ENCODE measurements at places on chromosomes 7 and 10.

DNA sequence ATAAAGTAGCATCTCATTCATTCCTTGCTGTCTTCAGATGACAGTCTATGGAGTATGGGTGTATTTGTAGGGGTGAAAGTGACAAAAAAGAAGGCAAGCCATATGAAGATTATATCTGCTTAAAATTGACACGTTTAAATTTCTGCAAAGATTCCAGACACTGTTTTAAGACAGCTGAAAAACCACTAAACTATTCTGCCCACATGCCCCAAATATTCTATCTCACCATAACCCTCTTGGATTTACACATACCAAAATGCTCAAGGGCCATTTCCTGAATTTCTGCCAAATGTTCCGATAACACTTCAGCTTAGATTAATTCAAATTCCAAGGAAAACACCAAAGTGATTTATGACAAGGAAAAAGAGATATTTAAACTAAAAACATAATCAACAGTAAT is 99.9 kb upstream of the IL6 start:
- no peak for DNase-seq

- no peak for DNase-seq
Measured at GRCh38 chr10:51156926-51157325, 82.6 kb downstream of the PRKG1 start.

GRCh38 chr7:16071246-16071857 is 350.0 kb downstream of the CRPPA start:
- no peak for DNase-seq

DNA sequence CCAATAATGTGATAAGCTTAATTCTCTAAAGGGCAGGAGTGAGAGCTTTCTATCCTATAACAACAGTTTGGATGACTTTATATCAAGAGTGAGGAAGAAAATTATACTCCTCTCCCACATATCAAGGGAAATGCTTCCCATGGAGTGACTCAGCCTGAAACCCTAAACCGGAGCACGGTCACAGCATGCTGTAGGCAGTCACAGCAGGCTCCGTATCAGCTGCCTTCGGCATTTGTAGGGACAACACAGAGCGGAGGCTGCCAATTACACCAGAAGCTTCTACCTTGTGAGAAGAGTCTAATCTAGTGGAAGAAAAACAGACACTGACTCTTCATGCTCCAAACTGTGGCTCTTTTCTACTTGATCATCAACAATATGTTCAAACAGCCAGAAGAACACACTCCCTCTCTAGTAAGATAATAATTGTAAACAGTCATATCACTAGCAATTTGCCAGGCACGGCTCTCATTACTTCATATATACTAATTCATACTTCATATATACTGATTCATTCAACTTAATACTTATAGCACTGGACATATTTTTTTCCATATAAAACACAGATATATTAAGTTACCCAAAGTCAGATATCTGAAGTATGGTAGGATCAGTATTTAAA is 65.9 kb downstream of the DGKB start:
- DNase-seq: no peak

- no peak for DNase-seq
Measured at GRCh38 chr10:123786896-123787295, 104.7 kb downstream of the CPXM2 start.

GRCh38 chr10:97371696-97372095 is 29.4 kb downstream of the RRP12 start:
- DNase-seq: no peak

GRCh38 chr7:113000316-113001020 is 86.2 kb downstream of the GPR85 start:
- DNase-seq: no peak

DNA sequence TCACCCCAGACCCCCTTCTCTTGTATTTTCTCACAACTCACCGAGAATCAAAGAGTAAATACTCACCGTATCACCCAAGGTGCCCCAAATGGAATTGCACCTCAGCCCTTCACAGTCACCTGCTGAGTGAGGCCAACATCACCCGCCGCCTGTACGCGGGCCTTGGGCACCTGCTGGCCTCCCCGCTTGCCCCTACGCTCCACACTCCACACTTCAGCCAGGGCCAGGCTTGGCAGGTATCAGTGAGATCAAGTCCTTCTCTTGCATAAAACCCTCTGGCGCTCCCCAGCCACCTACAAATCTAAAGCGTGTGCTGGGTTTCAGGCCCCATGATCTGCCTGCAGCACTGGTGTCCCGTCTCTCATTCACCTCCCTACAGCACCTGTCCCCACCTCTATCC is 300.6 kb downstream of the GFRA1 start:
- DNase-seq: no peak

- no peak for DNase-seq
Measured at GRCh38 chr7:48097521-48098231, 8.6 kb downstream of the UPP1 start.

DNA sequence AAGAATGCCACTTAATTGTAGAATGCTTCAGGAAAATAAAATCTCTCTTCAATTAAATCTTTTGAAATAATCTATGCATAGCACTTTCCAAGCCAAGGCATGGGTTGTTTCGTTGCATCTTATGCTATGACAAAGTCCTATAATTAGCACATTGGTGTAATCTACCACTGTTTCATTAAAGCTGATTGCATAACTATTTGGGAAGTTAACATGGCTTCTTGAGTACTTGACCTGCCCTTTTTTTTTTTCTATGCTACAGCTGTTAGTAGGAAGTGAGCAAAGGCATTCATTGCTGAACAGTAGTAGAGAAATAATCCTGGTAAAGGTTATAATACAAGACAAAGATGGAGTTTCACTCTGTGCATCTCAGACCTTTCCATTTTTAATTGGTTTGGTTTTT is 557.2 kb upstream of the CELF2 start:
- no peak for DNase-seq
